ENCODE measurements at places on chromosomes 6 and 20. TPM values are rescaled to one million over a fixed set of nuclear protein-coding genes. Genes with fewer than 3 reads are reported as not detected.

- peak; percentile 76 for DNase-seq
These were observed 13.2 kb downstream of the SS18L1 start for GRCh38 chr20:62156592-62157386.

DNA sequence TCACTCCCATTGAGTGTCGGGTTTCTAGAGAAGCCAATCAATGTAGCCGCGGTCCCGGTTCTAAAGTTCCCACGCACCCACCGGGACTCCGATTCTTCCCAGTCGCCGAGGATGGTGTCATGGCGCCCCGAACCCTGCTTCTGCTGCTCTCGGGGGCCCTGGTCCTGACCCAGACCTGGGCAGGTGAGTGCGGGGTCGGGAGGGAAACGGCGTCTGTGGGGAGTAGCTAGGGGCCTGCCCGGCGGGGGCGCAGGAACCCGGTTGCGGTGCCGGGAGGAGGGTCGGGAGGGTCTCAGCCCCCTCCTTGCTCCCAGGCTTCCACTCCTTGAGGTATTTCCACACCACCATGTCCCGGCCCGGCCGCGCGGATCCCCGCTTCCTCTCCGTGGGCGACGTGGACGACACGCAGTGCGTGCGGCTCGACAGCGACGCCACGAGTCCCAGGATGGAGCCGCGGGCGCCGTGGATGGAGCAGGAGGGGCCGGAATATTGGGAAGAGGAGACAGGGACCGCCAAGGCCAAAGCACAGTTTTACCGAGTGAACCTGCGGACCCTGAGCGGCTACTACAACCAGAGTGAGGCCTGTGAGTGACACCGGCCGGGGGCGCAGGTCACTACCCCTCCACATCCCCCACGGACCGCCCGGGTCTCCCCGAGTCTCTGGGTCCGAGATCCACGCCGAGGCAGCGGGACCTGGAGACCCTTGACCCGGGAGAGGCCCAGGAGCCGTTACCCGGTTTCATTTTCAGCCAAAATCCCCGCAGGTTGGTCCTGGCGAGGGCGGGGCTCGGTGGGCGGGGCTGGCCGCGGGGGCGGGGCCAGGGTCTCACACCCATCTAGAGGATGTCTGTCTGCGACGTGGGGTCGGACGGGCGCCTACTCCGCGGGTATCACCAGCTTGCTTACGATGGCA lies 35.2 kb upstream of the HLA-G start:
- peak; percentile 87 for DNase-seq

GRCh38 chr6:42152024-42152423 lies 9.6 kb upstream of the C6orf132 start:
- DNase-seq = no peak

DNA sequence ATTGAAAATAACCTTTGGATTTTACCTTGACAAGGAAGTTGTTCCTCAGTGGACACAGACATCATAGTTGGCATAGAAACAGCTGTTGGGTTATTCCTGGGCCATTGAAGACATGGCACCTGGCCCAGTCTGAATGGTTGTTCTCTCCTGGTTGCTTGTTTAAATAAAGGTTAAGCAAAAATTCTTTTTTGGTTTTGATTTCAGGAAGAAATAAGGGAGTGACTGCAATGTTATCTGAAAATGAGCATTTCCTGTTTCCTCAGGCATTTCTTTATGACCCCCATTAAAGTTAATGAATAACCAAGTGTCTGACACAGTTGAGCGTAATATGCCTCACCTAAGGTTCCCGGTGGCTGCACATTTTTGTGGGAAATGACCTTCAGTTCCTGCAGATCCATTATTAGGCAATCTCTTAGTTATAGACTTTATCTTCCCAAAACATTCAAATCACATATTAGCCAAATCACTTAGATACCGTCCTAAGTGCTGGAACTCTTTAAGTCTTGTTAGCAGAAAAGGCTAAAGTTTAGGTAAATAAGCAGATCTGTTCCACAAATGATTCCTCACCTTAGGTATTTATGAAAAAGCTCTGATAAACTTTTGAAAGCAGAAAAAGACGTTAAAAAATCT lies 648.7 kb upstream of the FLRT3 start:
- DNase-seq = peak; percentile 46

- DNase-seq = no peak
These were observed 109.0 kb downstream of the PRKN start for GRCh38 chr6:162618448-162619002.

GRCh38 chr6:11692451-11693376 lies 85.9 kb downstream of the ADTRP start:
- no peak for DNase-seq

DNA sequence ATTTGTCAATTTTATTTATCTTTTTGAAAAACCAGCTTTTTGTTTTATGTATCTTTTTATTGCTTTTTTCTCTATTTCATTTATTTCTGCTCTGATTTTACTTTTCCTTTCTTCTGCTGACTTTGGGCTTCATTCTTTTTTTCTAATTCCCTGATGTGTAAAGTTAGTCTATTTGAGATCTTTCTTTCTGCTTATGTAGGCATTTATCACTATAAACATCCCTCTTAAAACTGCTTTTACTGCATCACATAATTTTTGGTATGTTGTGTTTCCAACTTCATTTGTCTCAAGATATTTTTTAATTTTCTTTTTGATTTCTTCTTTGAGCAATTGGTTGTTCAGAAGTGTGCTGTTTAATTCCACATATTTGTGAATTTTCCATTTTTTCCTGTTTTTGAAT lies 174.8 kb downstream of the SLC24A3 start:
- DNase-seq = no peak

DNA sequence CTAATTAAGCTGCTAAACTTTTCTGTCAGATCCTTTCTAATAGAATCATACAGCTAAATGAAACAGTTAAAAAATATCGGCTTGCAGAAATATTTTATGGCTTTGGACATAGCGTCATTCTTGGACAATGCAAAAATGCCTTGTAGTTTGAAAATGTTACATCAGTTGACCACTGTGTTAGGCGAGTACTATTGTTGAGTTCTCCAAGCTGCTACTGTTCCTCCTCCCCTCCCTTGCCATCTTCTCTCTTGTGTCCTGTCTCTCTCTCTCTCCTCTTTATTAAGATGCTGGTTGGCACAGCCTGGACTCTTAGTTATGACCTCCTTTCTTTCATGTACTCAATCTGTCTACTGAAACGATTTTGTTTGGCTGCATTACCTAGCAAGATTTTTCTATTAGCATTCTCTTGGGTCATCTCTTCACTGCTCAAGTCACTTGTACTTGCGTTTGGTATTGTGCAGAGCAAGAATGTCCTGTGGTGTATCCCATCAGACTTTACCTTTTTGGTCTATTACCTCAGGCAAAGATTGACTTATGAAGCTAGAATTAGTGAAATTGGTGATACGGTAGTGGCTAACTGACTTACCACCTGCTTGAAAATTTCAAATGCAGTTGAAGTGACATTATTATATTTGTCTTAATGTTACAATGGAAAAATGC lies 127.9 kb downstream of the FARS2 start:
- DNase-seq = no peak

- DNase-seq = no peak
These were observed 187.5 kb upstream of the SPTLC3 start for GRCh38 chr20:12821249-12821648.

- DNase-seq = no peak
These were observed 211.9 kb upstream of the PMEPA1 start for GRCh38 chr20:57921676-57922075.

DNA sequence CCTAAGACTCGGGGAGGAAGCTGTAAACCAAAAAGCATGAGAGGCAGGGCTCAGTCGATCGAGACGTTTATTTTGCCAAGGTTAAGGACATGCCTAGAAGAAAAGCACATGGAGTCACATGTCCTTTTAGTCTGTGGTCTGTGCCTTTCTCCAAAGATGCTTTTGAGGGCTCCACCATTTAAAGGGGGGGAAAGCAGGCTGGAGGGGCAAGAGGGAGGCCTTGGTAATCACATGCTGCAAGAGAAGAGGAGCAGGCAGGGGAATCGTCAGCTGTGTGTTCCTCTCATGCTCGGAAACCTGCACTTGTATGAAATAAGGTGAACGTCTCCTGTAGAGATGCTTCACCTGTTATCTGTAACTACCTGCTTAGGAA lies 9.1 kb upstream of the YTHDF1 start:
- DNase-seq = no peak

- peak; percentile 78 for DNase-seq
These were observed 12.7 kb downstream of the EDEM2 start for GRCh38 chr20:35134472-35134871.

DNA sequence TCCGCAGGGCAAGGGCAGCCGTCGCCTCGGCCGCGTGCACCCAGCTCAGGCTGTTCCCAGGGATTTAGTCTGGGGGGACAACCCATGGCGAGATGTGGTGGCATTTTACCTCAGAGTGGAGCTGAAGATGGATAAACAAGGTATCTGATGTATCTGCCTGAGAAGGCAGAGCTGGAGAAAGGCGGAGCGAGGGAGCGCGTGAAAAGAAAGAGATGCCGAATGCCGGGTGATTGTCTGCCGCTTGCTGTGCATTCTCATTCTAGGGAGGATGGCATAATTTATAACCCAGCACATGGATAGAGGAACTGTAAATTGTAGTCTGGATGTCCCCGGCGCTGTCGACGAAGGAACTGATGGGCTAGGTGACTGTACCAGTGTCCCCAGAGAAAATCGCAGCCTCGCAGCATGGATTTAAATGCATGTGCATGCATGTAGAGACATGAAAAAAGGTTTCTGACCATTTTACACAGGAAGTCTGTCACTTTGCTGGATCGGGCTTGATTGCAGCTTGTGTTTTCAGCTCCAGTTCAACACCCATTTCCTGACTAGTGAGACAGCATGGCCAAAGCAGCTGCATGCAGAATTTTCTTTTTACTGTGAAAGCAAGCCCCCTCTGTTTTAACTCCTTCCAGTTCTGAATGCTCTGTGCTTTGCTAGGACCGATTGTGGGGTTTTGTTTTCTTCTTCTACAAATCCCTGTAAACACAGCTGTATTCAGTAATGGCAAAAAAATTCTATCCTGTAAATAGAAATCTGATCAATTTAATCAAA lies 149.7 kb downstream of the PRL start:
- no peak for DNase-seq

DNA sequence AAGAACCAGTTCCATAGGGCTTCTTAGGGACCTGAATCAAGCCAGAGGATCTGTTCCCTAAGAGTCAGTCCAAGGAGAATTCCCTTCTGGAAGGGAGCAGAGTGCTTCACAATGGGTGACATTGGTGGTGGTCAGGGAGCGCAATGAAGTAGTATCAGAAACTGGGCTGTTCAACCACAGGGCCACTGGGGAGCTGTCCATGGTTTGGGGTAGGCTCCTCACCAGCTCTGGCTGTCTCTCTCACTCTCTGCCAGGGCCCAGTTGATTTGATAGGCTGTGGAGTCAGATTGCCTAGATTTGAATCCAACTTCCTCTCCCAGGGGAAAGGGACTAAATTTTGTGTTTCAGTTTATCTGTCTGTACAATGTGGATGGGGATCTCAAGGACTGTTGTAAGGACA lies 36.7 kb upstream of the CHD6 start:
- no peak for DNase-seq

The PLG gene
- total RNA-seq = not detected

The COL12A1 gene
- total RNA-seq = 33.6 TPM

The XKR7 gene
- total RNA-seq = not detected
